ENCODE measurements at places on chromosomes 3 and 15. TPM values are rescaled to one million over a fixed set of nuclear protein-coding genes. Genes with fewer than 3 reads are reported as not detected.

The CPNE4 gene
- total RNA-seq, result not detected

The KCNAB1 gene
- 0.12 TPM for total RNA-seq

The HHATL gene
- total RNA-seq, result not detected

The MITF gene
- 1.2 TPM for total RNA-seq

Measured in pericardium fibroblast (primary cell).